ENCODE measurements at places on chromosomes 1 and 21.

DNA sequence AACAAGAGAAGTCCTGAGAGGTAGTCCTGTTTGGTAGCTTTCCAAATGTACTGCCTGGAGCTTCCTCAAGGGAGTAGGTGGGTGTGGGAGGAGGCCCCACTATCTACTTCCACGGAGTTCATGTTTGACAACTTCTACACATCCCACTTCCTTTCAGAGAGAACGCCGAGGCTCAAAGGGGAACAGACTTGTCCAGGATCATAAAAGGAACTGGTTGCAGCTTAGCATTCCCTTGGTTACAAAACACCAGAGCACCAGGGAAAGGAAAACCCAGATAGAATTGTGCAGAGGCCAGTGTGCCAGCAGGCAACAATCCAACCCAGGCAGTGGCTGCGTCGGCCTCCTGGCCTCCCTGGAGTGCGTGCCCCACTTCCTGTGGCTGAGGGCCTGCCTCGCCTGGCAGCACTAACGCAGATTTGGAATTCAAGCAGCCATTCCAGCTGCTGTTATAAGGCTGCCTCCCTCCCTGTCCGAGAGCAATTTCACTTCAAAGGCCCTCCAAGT is 4.2 kb upstream of the RAP1GAP start:
- DNase-seq = peak; percentile 59

GRCh38 chr1:181592255-181592859 is 109.0 kb downstream of the CACNA1E start:
- peak; percentile 4 for DNase-seq

DNA sequence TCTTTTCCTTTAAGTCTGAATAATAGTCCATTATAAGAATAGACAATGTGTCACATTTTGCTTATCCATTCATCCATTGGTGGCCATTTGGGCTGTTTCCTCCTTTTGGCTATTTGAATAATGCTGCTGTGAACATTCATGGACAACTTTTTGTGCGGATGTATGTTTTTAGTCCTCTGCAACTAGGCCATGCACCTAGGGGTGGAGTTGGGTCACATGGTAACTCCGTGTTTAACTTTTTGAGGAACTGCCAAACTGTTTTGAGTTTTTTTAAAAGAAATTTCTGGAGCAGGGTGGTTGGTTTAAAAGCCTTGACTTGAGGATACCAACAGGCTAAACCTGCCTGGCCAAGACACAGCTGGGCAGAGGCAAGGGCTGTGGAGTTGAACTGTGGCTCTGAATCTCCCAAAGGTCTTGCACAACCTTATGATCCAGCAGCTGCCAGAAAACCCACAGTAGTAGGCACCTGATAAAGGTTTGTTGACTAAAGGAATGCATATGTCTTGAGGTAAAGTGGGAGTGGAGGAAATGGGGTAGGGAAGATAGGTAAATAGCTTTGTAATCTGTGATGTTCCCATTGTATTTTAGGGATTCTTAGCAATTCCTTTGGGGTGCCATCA is 5.6 kb upstream of the RPTN start:
- no peak for DNase-seq

DNA sequence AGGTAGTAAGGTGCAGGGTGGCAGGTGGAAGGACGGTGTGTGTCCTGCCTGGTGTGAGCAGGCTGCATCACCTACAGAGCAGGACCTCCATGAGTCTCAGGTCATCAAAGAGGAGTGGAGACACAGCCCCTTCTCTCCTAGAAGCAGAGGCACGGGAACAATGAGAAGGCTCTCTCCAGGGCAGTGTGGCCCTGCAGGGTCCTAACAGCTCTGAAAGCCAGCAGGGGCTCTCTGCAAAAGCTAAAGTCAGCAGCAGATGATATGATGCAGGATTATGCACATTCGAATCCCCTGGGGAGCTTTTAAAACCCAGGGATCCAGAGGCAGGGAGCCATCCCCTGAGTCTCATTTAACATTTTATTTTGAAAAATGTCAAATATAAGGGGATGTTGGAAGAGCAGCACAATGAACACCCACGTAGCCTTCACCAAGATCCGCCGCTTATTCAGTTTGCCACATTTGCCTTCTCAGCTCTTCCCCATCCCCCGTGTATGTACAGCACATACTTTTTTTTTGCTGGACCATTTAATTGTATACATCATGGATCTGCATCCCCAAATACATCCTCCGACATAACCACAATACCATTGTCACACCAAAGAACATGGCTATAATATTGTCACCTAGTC is 88.1 kb downstream of the CNIH3 start:
- no peak for DNase-seq

DNA sequence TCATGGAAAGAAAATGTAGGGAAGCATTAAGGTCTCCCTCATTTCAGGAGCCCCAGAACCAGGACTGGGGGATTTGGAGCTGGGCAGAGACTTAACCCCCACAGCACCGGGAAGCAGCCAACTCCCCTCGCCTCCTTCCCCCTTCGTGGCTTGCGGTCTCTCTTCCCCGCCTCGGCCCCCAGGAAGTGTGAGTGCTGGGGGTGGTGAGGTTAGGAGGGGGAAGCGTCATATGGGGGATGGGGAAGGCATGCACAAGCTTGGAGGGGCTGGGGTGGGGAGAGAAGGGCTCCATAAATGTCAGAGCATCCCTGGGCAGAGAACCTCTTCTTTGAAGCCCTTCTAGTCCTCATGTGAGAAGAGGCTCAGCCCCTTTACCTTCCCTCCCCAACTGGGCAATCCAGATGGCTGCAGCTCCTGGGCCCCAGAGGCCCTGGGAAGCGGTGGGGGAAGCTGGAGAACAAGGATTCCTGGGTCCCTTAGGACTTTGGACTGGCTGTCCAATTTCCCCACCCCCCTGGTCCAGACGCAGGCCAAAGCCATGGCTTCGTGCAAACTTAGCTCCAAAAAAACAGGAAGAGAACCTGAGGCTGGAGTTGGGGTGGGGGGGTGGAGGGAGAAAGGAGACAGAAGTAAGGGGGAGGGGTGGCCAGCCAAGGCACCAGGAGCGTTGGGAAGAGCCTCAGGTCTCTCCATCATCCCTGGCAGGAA is 7.8 kb downstream of the ZBTB7B start:
- no peak for DNase-seq

DNA sequence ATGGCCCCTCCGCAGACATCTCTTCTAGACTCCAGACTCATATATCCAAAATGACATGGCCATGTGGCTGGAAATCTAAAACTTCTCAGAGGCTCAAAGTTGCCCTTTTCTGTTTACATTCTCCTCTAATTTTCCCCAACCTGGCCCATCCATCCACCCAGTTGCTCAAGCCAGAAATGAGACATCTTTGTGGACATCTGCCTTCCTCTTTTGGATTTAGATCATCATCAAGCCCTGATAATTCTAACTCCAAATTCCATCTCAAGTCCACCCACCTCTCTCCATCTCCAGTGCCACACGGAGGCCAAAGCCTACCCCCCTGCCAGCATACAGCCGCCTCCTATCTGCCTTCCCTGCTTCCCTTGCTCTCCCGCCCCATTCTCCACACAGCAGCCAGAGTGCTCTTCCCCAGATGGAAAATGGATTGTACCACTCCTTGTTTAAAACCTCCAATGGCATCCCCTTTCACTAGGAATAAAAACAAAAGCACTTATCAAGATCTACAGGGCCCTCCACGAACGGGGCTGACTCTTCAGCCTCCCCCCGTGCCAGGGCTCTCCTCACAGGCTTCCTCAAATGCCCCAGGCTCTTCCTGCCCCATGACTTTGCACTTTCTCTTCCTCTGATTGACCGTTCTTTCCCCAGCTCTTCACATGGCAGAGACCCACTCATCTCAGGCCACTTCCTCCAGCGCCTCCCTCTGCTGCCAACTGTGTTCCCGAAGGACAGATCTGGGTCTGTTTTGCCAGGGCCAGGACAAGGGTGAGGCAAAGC is 40.1 kb downstream of the SYT6 start:
- DNase-seq = no peak

GRCh38 chr1:160362168-160362957 is 4.5 kb upstream of the NHLH1 start:
- DNase-seq = peak; percentile 86

- DNase-seq = no peak
These were observed 124.6 kb downstream of the CAMTA1 start for GRCh38 chr1:6909857-6910256.

- DNase-seq = no peak
These were observed 65.6 kb downstream of the NCAM2 start for GRCh38 chr21:21063828-21064227.

DNA sequence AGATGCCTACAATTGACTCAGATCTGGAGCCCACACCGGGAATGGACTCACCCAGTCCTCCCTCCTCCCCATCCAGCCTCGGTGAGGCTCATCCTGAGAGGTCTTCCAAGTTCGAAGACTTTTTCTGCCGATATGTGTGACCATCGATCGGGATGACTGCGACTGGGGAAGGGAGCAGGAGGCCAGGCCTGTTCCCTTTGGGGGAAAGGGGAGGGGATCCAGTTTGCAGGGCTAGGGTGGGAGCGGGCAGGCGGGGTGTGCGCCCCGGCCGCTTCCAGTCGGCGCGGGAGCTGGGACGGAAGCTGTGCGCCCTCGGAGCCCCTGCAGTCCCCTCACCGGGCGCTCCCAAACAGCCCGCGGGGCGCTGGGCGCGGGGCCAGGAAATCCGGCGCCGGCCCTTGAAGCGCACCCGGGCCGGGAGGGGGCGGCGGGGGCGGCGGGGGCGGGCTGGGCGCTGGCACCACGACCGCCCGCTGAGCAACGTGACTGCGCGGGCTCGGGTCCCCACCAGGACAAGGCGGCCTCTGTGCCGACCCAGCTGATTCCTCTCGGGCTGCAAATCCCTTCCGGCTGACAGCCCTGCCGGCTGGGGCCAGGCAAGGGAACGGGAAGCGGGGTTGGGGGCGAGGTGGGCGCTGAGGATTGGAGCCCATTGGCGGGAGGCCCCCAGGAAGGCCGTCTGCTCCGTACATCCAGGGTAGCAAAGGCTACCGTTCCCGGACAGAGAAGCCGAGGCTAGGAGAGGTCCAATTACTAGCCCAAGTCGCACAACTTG is 103.9 kb downstream of the EBNA1BP2 start:
- peak; percentile 87 for DNase-seq

GRCh38 chr1:82319546-82319945 is 518.8 kb downstream of the ADGRL2 start:
- DNase-seq = no peak

GRCh38 chr21:44520326-44521300 is 19.4 kb downstream of the KRTAP10-1 start:
- no peak for DNase-seq

Measured in eye (tissue), 1 donor.